Activated T-helper 1 cell treated with anti-CD3 and anti-CD28 coated beads, Interleukin-12 subunit alpha, Interleukin-12 subunit beta, Interleukin-2, Interleukin-4 antibody, amounts not matched to agents 30 ng/mL and 10 ng/mL and 1 ng/mL, durations not matched to agents 14 hours and 24 hours and 36 hours (primary cell): ENCODE measurements at places on chromosomes 11 and 22. TPM values are rescaled to one million over a fixed set of nuclear protein-coding genes. Genes with fewer than 3 reads are reported as not detected.
A peak's percentile ranks its signal among the peaks of the same experiment; 100 is the strongest.

Gene CFAP300
- not detected in 2 replicates for total RNA-seq

Gene MYO7A
- total RNA-seq, result 0.07 and 0.29 TPM in 2 replicates

Gene CRYAB
- total RNA-seq, result not detected in 2 replicates

Gene POU2F3
- 0.36 TPM in 1 of 2 replicates, not detected in the other for total RNA-seq

Gene APOBEC3H
- total RNA-seq, result 5.0 and 7.4 TPM in 2 replicates

Gene MRGPRE
- not detected in 2 replicates for total RNA-seq

Gene KCNK4
- total RNA-seq, result 0.16 and 0.29 TPM in 2 replicates

Gene OR4D5
- total RNA-seq, result not detected in 2 replicates

Gene H19
- total RNA-seq, result not detected in 2 replicates

Gene ACR
- total RNA-seq, result not detected in 2 replicates

Gene LRRC51
- total RNA-seq, result 5.7 and 8.2 TPM in 2 replicates

Gene MPEG1
- not detected in 2 replicates for total RNA-seq

DNA sequence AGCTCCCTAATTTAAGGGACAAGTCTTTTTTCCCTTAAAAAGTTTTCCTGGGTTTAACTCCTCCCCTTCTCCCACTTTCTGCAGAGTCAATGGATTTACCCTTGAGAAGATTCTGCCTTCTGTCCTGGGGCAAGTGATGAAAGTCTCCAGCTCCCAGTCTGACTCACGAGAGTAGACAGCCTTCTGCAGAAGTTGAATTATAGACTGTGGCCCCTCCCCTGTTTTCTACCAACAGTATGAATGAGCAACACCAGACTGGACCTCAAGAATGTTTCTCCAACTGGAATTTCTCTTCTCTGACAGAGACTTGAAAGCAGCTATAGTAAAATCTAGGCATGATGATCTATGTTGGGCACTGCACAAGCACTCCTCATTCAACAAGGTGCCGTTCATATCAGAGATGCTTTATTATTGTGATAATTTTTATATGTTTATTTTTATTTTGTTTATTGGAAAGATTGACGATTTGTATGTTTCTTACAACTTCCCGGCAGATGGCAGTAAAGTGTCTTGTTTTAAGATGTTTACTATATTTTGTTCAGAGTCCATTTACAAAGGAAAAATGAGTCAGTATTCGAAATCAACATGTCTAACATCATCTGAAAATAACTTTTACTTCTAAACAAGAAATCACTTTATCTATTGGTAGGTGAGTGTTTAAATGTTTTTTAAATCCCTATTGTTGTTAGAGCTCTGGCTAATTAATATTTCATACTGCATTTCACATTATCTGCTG, 56.6 kb downstream of the LMO2 start:
- DNase-seq, result no peak
- no peaks in the 10 kb centered on the region for H3K36me3 ChIP-seq
- H3K27me3 ChIP-seq, result peaks cover 31% of the 10 kb centered on the region
- no peak overlapping the region for H3K27ac ChIP-seq

GRCh38 chr11:17585911-17586695, 39.0 kb downstream of the OTOG start:
- no peaks in the 10 kb centered on the region for H3K36me3 ChIP-seq
- no peak for DNase-seq
- H3K27me3 ChIP-seq, result peaks cover 17% of the 10 kb centered on the region

DNA sequence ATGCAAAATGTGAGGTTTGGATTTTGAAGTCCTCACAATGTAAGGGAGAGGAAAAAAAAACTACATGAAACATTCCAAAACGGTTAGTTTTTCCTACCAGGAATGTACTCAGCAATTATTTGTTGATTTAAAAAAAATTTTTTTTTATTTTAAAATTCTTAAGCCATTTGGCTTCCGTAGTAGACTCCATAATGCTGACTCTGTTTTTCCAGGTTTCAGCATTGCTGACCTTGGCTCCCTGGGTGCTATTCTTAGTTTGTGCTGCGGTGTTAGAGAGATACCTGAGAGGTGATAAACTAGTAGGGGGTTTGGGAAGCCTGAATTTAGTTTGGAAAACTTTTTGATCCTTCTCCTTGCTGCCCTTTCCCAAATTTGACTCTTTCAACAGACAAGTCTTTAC, 10.6 kb downstream of the STT3A start:
- DNase-seq, result no peak
- no peaks in the 10 kb centered on the region for H3K4me1 ChIP-seq
- no peak overlapping the region for H3K4me3 ChIP-seq

- H3K27me3 ChIP-seq, result peaks cover 4% of the 10 kb centered on the region
- peaks cover 30% of the 10 kb centered on the region for H3K4me1 ChIP-seq
- H3K4me3 ChIP-seq, result no peak overlapping the region
- H3K36me3 ChIP-seq, result no peaks in the 10 kb centered on the region
These were observed 31.8 kb upstream of the FCHSD2 start for GRCh38 chr11:73173755-73174494.

GRCh38 chr11:815675-816432, 2.9 kb upstream of the PNPLA2 start:
- peaks cover 23% of the 10 kb centered on the region for H3K36me3 ChIP-seq
- peaks cover 17% of the 10 kb centered on the region for H3K4me1 ChIP-seq
- H3K4me3 ChIP-seq, result no peak overlapping the region

GRCh38 chr22:42895087-42895486, 38.0 kb upstream of the ARFGAP3 start:
- peak overlapping the region; percentile 86 for H3K27ac ChIP-seq
- no peaks in the 10 kb centered on the region for H3K27me3 ChIP-seq
- peaks cover 3% of the 10 kb centered on the region for H3K36me3 ChIP-seq
- peak; percentile 17 for DNase-seq
- peak overlapping the region; percentile 50 for H3K4me3 ChIP-seq
- peaks cover 31% of the 10 kb centered on the region for H3K4me1 ChIP-seq

DNA sequence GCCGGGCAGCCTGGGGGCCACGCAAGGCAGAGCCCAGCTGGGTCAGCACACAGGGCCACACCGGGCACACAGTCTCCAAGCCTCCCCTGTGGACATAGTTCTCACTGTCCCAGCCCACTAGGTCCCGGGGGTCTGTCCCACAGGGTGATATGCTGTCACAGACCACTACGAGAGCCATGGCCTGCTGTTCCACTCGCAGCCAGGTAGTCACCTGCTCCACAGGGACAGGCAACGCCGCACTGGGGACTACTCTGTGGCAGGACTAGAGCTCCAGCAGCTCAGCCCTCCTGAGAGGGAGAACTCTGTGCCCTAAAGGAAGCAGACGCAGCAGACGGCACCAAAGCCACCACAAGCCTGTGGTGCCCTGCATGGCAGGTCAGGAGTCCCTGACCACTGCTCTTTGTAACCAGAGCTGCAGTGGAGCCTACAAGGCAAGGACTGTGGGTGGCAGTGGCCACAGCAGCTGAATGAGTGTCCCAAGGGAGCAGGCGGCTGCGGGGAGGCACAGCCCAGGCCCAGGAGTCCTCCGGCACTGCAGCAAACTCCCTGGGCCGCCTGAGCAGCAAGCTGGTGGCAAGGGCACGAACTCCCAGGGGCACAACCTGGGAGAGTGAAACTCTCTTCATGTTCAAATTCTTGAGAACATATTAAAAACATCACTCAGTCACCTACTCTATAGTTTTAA, 171.2 kb upstream of the GRK3 start:
- H3K36me3 ChIP-seq, result peaks cover 3% of the 10 kb centered on the region
- no peaks in the 10 kb centered on the region for H3K27me3 ChIP-seq
- no peak overlapping the region for H3K4me3 ChIP-seq
- peaks cover 34% of the 10 kb centered on the region for H3K4me1 ChIP-seq
- DNase-seq, result no peak
- no peak overlapping the region for H3K27ac ChIP-seq

GRCh38 chr11:57345555-57346211, 7.5 kb downstream of the P2RX3 start:
- H3K36me3 ChIP-seq, result no peaks in the 10 kb centered on the region
- H3K4me1 ChIP-seq, result peaks cover 13% of the 10 kb centered on the region
- no peak overlapping the region for H3K27ac ChIP-seq
- no peak overlapping the region for H3K4me3 ChIP-seq
- peak; percentile 33 for DNase-seq

DNA sequence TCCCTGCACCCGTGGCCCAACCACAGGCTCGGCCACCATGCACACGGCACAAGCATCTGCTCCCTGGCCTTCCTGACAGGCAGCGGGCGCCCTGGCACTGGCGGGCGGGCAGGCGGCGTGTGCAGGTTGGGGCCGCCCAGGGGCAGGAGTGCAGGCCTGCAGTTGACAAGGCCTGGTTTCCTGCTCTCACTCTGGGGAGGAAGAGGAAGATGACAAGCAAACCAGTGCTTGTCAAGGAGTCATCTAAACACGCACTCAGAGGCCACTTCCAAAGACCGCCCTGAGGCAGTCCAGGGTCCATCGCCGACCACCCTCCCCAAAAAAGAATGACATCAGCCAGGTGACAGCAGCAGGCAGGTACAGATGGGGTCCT, 65.3 kb upstream of the LINC01488 start:
- peaks cover 4% of the 10 kb centered on the region for H3K4me1 ChIP-seq
- H3K27me3 ChIP-seq, result no peaks in the 10 kb centered on the region
- DNase-seq, result no peak

- peaks cover 13% of the 10 kb centered on the region for H3K4me1 ChIP-seq
- peak; percentile 47 for DNase-seq
- H3K36me3 ChIP-seq, result no peaks in the 10 kb centered on the region
These were observed 16.9 kb upstream of the SPTY2D1 start for GRCh38 chr11:18650859-18651557.

- no peaks in the 10 kb centered on the region for H3K36me3 ChIP-seq
- no peaks in the 10 kb centered on the region for H3K4me1 ChIP-seq
- no peak overlapping the region for H3K27ac ChIP-seq
- H3K27me3 ChIP-seq, result peaks cover 8% of the 10 kb centered on the region
- peak overlapping the region; percentile 26 for H3K4me3 ChIP-seq
These were observed 4.8 kb downstream of the PKP3 start for GRCh38 chr11:398826-399225.

GRCh38 chr11:103744496-103745153, 291.8 kb upstream of the DDI1 start:
- no peak for DNase-seq
- H3K27ac ChIP-seq, result no peak overlapping the region
- peaks cover 3% of the 10 kb centered on the region for H3K4me1 ChIP-seq
- H3K4me3 ChIP-seq, result no peak overlapping the region
- no peaks in the 10 kb centered on the region for H3K27me3 ChIP-seq
- H3K36me3 ChIP-seq, result no peaks in the 10 kb centered on the region

DNA sequence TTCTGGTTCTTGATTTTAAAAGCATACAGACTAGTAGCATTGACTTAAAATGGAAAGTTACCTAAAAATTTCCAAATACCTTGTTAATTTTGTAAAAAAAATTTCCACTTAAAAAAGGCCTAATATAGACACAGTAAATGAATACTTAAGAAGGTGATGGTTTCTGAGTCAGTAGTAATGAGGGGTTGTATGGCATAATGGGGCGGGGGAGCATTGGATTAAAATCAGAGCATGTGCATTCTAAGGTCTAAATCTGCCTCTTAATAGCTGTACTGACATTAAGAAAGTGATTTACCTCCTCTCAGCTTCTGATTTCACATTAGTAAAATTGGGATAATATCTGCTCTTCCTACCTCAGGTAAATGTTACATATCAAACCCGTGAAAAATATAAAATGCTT, 446.5 kb downstream of the AASDHPPT start:
- no peaks in the 10 kb centered on the region for H3K4me1 ChIP-seq
- no peaks in the 10 kb centered on the region for H3K27me3 ChIP-seq
- H3K4me3 ChIP-seq, result no peak overlapping the region
- DNase-seq, result no peak
- H3K36me3 ChIP-seq, result no peaks in the 10 kb centered on the region

DNA sequence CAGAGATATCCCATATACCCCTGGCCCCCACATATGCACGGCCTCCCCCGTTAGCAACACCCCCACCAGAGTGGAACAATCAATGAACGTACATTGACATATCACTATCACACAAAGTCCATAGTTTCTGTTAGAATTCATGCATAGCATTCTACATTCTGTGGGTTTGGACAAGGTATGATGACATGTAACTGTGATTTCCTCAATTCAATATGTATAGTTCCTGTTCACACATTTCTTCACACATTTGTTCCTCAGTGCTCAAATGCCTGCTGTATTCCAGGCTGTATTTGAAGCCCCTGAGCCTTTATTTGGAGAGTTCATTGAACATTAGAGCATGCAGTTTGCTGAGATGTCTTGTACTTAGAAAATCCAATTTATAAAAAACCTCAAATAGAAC, 69.9 kb downstream of the PTPRJ start:
- no peak overlapping the region for H3K4me3 ChIP-seq
- no peak for DNase-seq
- H3K36me3 ChIP-seq, result peaks cover 34% of the 10 kb centered on the region

DNA sequence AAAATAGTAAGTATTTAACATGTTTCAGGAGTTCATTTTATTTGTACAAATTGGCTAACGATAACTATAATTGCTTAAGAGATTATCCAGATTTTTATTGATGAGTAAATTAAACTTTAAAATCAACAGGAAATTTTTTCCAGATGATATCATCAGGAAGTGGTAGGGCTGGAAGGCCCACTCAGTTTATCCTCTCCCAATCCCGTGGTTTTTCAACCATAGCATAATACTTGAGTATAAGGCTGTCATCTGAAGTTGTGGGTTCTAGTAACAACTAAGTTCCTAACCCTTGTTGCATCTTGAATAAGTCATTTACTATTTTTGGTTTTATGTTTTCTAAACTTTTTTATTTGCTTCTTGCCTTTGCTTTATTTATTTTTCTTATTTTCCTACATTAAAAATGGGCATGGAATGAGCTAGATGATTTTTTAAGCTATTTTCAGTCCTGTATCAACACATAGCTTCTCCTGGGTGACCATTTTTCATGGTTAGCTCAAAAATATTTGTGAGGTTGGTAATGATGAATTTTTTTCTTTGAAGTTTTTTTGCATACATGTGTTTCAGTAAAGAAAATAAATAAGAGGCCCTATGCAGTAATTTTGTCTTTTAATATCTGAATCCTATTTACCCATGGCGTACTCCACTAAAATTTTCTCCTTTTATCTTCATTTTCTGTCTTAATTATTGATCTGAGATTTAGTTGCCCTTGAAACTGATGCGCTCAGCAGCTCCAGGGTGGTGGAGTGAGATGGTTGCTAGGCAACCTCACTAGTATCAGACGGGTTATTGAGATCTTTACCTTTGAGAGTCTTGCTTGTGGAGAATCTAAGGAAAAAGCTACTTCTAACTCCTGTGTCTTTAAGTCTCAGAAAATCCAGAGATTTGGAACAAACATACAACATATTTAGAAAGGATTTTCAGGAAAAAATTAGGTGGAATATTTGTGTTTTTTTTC, 452.0 kb upstream of the CCDC179 start:
- DNase-seq, result no peak
- no peaks in the 10 kb centered on the region for H3K4me1 ChIP-seq
- no peaks in the 10 kb centered on the region for H3K36me3 ChIP-seq
- H3K27me3 ChIP-seq, result no peaks in the 10 kb centered on the region
- no peak overlapping the region for H3K27ac ChIP-seq
